ENCODE measurements at places on chromosomes 11 and 22.

DNA sequence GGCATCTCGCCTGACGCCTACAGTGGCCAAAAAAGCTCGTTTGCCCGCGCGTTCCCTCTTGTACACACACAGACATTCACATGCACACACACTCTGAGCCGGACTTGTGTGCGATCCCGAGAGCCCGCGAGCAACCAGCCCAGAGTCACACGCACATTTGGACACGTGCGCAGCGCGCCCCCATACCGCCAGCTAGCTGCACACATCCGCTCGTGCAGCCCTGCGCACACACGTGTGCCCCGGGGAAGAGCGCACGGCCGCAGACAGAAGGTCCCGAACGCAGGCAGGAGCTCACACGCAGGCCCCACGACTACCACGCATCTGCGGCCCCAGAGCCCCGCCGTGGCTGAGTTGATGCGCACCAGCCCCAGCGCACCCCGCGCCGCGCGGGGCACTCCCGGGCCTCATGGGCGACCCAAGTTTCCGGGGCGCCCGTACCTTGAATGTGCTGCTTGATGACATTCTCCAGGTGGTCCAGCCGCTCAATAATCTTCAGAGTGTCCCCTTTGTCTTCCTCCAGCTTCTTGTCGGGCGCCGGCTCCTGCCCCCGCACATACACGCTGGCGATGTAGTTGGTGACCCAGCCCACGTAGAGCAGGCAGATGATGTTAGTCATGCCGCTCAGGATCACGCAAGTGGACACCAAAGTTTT is 758 bp downstream of the GALNT18 start:
- DNase-seq: no peak

DNA sequence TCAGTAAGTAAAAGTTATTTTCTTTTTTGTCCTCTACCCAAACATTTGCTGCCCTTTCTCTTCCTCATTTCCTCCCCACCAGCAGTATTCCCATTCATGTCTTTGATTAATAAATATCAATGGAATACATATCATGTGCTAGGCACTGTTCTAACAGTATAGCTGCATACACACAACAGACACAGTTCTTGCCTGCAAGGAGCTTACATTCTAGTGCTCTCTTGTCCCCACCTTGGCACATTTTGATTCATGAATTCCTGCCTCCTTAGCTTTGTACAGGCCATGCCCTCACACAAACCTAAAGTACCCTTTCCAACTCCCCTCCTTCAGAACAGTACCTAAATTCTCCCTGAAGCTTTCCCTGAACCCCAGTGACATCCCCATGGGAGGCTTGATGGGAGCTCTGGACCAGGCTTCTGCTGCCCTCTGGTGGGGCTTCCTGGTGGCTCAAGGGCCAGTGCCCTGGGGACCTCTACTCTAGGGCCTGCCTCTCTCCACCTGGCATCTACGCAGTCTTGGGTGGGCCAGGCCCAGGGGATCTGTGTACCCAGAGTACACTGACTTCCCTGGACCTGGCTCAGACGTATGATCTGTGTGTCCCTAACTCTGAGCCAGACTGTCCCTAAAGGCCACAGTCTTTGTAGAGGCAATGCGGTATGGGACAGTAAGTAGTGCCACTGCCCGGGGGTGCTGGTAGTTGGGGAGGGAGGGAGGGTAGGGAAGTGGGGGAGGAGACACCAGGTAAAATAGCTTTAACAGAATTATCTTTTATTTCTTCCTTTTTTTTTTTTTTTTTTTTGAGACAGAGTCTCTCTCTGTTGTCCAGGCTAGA is 14.1 kb downstream of the RPS13 start:
- peak; percentile 14 for DNase-seq

GRCh38 chr11:31809541-31809856 is 1.6 kb downstream of the PAX6 start:
- no peak for DNase-seq

DNA sequence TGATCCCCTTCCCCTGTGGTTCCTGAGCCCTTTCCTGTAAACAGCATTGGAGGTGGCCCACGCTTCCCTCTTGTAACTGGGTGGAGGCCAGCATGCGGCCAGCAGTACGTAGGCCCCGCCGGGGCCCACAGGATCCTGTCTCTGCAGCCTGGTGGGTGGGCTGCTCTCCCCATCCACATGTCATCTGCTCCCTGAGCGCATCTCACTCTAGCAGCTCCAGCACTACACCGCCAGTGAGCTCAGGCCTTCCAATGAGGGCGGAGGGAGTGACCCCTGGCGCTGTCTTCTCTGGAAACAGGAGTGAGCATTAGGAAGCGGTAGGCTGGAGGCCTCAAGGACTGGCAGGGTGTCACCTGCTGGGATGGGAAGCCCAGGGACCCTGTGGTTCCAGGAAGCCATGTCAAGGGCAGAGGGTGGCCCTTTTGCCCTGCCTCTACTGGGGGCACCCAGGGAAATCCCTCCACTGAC is 363.9 kb downstream of the TBC1D22A start:
- DNase-seq: no peak

DNA sequence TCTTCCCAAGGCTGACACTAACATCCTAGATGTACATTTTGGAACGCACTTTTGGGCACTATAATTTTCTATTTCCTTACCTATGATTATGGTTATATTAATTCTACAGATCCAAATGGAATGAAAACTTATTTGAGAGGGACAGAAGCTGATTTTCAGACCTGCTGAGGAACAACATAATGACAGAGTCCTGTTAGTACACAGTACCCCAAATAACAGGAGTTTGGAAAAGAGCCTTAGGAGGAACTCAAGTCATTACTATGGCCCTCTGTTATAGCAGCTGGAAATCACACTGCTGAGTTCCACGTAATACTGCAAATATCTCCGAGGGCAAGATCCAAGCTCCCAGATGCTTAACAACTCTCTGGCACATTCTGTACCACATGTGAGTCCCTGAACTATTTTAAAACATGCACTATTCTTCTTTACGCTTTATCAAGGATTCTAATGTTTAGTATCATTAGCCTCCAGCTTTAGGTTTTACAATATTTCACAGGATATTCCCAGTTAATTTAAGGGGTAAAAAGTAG is 1027.7 kb upstream of the CCDC90B start:
- DNase-seq: no peak

DNA sequence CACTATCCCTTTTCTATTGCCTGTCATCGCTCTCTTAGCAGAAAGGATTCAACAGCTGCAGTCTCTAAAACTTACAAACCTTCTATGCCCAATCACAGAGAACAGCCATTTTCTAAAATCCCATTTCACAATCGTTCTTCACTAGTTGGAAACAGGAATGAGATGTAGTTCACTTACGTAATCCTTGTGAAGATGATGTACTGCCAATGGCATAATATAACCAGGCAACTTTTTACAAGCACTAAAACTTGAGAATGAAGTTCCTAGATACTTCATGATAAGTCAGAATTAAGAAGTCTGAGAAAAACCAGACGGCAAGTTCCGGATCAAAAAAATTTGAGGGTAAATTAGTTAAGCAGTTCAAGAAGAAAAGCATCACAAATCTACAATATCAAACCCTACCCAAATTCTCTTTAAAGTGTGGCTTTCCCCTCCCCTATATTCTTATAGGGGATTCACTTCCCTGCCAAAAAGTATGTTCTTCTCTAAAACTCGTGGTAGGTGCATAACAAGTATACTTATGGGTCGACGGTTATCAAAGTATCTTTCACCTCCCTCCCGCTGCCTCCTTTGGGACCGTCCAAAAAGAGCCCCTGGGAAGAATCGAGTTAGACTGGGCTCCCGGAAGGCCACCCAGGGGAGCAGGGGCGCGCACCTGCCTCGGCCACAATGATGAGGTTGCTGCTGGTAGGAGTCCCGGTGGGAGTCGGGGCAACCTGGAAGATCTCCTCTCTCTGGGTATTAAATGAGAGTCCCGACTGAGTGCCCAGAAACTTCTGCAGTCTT is 666 bp downstream of the MSANTD4 start:
- no peak for DNase-seq

GRCh38 chr22:28247667-28248363 is 328.8 kb upstream of the PITPNB start:
- no peak for DNase-seq

DNA sequence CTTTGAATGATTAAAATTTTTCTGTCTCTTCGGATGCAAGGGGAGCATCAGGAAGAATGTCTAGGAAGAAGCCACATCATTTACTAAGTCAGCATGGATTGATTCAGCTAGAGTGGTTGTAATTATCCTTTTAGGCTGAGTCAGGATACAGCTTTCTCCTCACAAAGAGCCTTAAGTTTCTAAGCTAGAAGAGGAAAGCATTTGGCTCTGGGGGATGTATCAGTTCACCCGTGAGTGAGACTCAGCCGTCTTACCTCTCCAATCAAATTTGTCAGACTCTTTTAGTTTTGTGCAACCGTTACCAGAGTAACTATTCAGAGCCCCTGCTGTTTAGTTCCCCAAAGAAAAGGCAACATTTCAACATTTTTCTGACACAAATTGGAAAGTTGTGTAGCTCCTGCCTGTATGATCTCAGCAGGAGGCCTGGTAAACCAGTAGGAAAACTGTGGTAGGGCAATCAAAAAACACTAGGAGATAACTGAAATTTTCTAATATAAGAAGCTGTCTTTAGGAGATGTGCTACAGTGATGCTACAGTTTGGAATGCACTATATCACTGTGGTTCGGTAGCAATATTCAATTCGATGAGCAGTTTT is 432.4 kb upstream of the LUZP2 start:
- no peak for DNase-seq

DNA sequence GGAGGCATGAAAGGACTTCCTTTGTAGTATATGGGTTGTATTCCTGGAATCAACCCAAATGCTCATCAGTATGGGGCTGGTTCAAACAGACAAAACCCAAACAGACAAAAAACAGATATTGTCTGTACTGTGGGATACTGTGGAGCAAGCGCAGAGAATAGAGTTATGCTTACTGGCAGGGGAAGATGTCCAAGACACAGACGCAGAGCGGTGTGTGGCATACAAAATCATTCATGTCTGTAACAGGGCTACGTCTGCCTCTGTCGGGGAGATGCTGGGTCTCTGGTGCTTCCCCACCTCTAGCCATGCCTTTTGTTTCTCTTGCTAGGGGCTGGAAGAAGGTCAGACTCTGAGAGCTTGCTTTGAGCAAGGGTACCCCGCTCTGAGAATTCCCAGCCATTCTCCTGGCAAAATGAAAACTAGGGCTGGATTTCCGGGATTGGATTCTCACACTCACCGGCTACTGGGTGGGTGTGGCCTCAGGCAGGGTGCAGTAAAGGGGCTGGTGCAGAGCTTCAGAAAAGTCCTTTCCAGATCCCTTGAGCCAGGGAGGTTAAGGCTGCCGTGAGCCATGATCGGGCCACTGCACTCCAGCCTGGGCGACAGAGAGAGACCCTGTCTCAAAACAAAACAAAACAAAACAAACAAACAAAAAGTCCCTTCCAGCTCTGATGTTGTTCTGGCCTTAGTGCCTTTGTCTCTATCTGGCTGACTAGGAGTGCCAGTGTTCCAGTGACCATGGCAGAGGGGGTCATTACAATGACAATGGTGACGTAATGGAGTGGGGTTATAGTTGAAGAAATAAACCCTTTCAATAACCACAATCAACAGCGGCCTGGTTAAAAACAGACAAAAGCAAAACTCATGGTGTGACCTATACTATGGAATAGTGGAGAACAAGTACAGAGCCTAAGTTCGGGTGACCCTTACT is 2.9 kb upstream of the ABCC8 start:
- no peak for DNase-seq

DNA sequence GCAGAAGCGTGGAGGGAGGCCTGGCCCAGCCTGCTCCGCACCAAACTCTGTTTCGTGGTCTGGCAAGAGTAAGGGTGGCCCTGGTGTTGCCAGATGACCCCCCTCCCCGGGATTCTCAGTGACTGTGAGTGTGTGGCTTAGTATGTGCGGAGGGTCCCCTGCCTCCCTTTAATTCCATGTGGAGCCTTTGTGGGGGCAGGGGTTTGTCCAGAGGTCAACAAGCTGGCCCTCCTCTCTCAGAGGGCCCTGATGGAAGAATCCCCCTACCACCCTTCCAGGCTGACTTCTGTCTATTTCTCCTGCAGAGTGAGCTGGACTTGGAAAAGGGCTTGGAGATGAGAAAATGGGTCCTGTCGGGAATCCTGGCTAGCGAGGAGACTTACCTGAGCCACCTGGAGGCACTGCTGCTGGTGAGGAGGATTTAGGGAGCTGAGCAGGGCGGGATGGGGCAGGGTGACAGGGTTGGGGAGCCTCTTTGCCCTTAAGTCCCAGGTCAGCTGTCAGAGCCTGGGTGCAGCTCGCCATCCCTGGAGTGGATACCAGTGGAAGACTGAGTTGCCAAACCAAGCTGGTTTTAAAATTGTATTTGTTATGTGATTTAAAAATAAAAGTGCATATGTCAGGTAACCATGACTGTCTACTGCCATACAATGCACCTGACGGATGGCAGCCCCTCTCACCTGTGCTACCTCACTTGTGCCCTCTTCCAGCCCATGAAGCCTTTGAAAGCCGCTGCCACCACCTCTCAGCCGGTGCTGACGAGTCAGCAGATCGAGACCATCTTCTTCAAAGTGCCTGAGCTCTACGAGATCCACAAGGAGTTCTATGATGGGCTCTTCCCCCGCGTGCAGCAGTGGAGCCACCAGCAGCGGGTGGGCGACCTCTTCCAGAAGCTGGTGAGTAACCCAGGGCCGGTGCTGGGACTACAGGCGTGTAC is 80.6 kb downstream of the BCR start:
- no peak for DNase-seq

DNA sequence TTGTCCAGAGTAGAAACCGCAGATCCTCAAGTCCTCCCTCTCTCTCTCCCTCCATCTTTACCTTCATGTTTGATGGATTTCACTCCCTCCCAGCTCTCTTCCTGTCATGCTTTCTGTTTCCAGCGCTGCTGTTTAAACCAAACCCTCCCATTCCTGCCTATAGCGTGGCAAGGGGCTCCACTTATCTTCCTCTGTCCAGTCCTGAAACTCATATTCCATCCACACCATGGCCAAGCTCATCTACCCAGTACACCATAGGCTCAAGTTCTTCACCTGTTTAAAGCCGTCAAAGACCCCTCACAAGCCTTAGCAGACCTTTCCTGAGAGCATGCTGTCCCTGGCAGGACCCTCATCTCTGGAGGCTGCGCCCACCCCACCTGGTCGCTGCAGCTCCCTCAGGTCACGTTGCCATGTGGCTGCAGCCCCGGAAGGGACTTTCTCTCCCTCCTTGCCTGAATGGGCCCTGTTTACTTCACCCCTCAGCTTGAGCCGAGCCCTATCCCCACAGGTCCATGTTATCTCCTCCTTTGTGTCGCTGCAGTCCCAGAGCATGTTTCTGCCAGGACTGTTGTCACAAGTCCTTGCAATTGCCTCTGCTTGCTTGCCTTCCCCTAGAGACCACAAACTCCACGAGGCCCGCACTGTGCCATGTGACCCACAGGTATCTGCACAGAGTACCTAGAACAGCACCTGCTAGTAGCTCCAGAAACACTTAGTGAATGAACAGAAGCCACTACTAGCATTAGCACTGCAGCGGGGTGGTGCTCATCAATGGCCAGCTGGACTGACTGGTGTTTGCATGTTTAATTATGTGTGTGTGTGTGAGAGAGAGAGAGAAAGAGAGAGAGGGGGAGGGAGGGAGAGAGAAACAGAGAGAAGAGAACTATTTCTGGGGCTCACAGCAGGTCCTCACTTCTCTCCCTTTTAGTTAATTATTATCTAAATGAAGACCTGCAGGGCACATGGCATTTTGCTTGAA is 149.4 kb upstream of the SNX19 start:
- DNase-seq: no peak
